Thoracic aorta (tissue), 2 donors: ENCODE measurements at places on chromosomes 7 and 10. TPM values are rescaled to one million over a fixed set of nuclear protein-coding genes. Genes with fewer than 3 reads are reported as not detected.

The MICALL2 gene
- 80.0 TPM for total RNA-seq

The EBF3 gene
- total RNA-seq, result 4.6 TPM

The LGI1 gene
- not detected for total RNA-seq

The AEBP1 gene
- total RNA-seq, result 1,415 TPM

The MOSPD3 gene
- total RNA-seq, result 29.6 TPM

The LAMB4 gene
- total RNA-seq, result 0.14 TPM

The SLC39A12 gene
- not detected for total RNA-seq

The CCDC172 gene
- total RNA-seq, result not detected

The ZCCHC24 gene
- 66.9 TPM for total RNA-seq
